Lower lobe of right lung (tissue), 2 donors: ENCODE measurements at places on chromosomes 16 and 17. TPM values are rescaled to one million over a fixed set of nuclear protein-coding genes. Genes with fewer than 3 reads are reported as not detected.

DNA sequence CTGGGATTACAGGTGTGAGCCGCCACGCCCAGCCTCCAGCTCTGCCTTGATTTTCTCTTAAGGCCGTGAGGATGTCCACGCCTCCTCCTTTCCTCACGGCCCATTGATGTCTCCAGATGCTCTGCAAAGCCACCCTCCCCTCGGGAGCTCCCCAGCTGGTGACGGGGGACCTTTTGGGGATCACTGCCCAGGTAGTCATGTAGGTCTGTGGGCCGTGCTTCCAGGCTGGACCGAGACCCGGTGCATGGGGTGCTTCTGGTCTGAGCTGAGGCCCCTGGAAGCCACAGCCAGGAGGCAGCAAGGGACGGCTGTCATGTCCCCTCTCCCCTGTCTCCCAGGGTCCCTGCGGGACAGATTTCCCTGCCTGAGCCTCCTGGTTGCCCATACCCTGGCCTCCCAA is 277.8 kb downstream of the SEC14L1 start:
- H3K36me3 ChIP-seq: peaks cover 16% of the 10 kb centered on the region
- H3K27me3 ChIP-seq: no peaks in the 10 kb centered on the region
- no peak for DNase-seq

DNA sequence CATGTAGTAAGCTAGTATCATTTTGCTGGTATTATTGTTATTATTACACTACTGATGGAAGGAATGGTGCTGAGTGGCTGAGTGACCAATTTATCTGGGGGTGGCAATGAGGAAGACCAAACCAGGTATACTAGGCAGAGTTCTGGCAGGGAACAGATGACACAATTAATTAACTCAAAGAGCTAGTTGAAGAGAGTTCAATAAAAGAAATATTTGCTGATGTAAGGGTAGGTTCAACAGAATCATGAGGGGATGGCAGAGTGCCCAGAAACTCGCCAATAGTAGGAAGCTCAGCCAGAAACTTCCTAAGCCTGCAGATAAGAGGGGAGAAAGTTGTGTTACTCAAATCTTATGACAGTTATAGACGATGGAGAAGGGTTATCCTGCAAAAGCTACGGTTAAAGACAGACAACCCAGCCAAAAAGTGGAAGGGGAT is 352.5 kb downstream of the KCNJ2 start:
- no peak overlapping the region for H3K27ac ChIP-seq
- peaks cover 12% of the 10 kb centered on the region for H3K4me1 ChIP-seq
- no peaks in the 10 kb centered on the region for H3K36me3 ChIP-seq
- H3K27me3 ChIP-seq: no peaks in the 10 kb centered on the region

DNA sequence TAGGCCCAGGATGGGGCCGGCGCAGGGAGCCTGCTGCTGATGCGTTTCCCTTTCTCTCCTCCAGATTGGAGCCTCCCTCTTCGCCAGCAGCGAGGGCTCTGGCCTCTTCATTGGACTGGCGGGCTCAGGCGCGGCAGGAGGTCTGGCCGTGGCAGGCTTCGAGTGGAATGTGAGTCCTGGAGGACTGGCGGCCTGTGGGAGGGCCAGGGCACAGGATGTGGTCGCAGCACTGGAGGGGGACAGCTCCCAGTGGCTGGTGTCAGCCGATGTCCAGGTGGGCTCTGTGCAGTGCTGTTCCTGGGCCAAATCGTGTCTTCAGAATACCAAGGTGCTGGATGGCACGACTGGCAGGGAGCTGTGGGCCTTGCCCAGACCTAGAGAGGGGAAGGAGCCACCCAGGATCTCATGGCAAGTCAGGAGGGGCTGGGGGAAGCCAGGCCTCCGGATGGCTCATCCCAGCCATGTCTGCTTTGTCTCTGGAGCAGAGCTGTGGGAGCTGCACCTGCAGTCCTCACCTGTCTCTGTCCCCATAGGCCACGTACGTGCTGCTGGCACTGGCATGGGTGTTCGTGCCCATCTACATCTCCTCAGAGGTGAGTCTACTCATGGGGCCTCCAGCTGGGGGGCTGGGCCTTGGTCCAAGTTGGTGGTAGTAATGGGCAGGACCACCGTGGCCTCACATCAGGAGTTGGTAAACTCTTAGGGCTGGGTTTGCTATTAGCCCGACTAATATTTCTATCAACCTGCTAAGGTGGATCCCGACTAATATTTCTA is 7.3 kb downstream of the SLC5A10 start:
- H3K4me3 ChIP-seq: no peak overlapping the region
- no peak for DNase-seq
- no peaks in the 10 kb centered on the region for H3K36me3 ChIP-seq
- peaks cover 6% of the 10 kb centered on the region for H3K4me1 ChIP-seq
- no peaks in the 10 kb centered on the region for H3K27me3 ChIP-seq

GRCh38 chr16:11639925-11640899 is 28.0 kb upstream of the SNN start:
- peak; percentile 89 for DNase-seq
- peak overlapping the region; percentile 17 for H3K4me3 ChIP-seq
- H3K27me3 ChIP-seq: no peaks in the 10 kb centered on the region
- peaks cover 22% of the 10 kb centered on the region for H3K4me1 ChIP-seq

- peaks cover 20% of the 10 kb centered on the region for H3K36me3 ChIP-seq
- peak; percentile 68 for DNase-seq
- peaks cover 38% of the 10 kb centered on the region for H3K4me1 ChIP-seq
- H3K27ac ChIP-seq: peak overlapping the region; percentile 37
- H3K27me3 ChIP-seq: no peaks in the 10 kb centered on the region
These were observed 53.2 kb upstream of the ZNF750 start for GRCh38 chr17:82892899-82893565.

- no peaks in the 10 kb centered on the region for H3K27me3 ChIP-seq
- H3K4me3 ChIP-seq: no peak overlapping the region
- peaks cover 65% of the 10 kb centered on the region for H3K36me3 ChIP-seq
- H3K4me1 ChIP-seq: no peaks in the 10 kb centered on the region
These were observed 7.7 kb downstream of the CES2 start for GRCh38 chr16:66942981-66943380.

DNA sequence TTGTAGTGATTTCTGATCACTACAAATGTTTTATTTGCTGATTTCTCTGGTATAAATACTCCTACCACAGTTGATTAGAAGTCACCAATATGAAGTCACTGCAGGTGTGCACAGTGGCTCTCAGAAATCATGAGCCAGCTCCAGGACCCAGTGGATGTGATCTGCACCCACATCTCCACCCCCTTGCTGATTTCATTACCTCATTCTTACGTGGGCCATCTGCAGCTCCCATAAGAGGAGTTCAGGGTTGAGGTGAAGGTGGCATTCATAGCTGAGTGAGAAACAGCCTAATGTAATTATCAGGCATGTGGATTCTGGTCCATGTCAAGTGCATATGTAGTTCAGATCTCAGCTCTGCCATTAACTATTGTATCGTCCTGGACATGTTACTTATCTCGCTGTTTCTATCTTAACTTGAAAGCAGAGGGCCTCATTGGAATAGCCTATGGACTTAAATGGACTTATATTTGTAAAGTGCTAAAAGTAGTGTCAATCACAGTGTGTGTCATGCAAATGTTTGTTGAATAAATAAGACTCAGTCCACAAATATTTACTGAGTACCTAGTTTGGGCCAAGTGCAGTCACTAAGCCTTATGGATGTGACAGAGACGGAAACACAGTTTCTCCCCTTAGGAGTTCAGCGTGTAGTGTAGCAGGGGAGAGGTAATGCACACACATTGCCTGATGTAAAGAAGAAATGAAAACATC is 40.7 kb upstream of the ZKSCAN2 start:
- no peak for DNase-seq
- no peak overlapping the region for H3K27ac ChIP-seq
- H3K4me1 ChIP-seq: no peaks in the 10 kb centered on the region
- H3K36me3 ChIP-seq: no peaks in the 10 kb centered on the region

- no peak for DNase-seq
- no peak overlapping the region for H3K27ac ChIP-seq
- H3K4me1 ChIP-seq: no peaks in the 10 kb centered on the region
- H3K36me3 ChIP-seq: no peaks in the 10 kb centered on the region
- H3K27me3 ChIP-seq: peaks cover 4% of the 10 kb centered on the region
These were observed 80.6 kb downstream of the MGAT5B start for GRCh38 chr17:76948726-76949342.

DNA sequence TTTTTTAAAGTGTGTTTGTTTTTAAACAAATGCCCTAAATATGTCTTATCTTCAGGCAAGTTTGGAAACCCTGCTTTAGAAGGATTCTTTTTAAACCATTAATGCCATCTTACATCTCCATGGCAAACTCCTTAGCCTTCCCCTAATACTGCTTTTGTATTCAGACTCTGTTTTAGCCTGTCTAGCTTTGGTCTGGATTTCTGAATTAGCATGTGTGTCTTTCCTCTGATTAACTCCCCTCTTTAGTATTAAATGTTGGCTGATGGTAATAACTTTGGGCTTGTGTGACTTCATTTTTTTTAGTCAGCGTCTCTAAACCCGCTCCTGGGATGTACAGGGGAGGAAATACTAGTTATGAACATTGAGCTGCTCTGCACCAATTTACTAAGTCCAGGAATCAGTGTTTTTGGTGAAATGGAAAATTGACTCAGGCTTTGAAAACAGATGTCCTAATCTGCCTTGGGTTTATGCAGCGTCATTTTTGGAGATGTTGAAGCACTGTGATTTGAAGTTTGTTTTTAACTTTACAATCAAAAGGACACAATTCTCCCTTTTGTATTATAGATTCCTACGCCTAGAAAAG is 22.2 kb downstream of the WIPF2 start:
- no peak overlapping the region for H3K27ac ChIP-seq
- H3K4me1 ChIP-seq: no peaks in the 10 kb centered on the region
- no peaks in the 10 kb centered on the region for H3K36me3 ChIP-seq
- no peaks in the 10 kb centered on the region for H3K27me3 ChIP-seq
- DNase-seq: no peak
- no peak overlapping the region for H3K4me3 ChIP-seq

Gene PSMD12
- 41.3 TPM for total RNA-seq

Gene EVPLL
- 2.8 TPM for total RNA-seq

Gene CYB5B
- 78.2 TPM for total RNA-seq

Gene SEZ6L2
- total RNA-seq: 10.7 TPM

Gene CDH15
- total RNA-seq: 0.50 TPM
